ENCODE measurements at places on chromosomes 4 and X.

DNA sequence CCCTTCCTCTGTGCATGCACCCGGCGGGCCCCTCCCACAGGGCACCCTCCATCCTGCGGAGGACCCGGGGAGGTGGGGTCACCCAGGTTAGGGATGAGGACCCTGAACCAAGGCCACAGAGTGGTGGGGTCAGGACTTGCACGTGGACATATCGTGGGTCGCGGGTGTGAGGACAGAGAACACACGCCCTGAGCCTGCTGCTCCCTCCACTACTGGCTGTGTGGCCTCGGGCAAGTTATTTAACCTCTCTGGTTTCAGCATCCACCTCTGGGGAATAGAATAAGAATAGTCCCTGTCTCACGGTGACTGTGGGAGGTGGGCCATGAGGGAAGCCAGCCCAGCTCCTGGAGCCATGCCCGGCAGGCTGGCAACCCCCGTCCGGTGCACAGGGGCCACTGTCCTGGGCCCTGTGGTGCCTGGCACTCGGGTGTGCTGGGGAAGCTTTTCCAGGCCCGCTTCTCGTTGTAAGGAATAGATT, 5.1 kb downstream of the PSAPL1 start:
- DNase-seq, result no peak

DNA sequence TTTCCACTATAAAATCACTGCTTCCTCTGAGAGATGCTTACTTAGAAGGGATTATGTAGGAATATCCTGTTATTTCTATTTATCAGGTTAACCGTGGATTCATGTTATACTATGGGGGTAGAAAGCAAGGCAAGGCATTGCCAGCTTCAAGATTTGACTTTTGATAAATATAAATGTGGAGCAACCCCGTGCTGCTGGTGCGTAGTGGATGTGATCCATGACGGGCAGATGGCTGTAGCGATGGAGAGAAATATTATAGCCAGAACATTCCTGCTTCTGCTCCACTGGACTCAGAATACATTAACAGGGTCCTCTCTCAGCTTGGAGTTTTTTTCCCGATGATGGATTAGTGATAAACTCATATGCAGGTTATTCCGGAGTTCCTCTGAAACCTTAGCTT, 157.6 kb downstream of the TENM3 start:
- no peak for DNase-seq

- no peak for DNase-seq
These were observed 25.8 kb downstream of the SLC7A11 start for GRCh38 chr4:138216272-138216867.

- DNase-seq, result no peak
These were observed 351.7 kb upstream of the FAM241A start for GRCh38 chr4:111793433-111794091.
